ENCODE measurements at places on chromosomes 11 and 22.

GRCh38 chr11:74819400-74819799, 70.8 kb downstream of the RNF169 start:
- DNase-seq = no peak

GRCh38 chr11:130727157-130728119, 188.8 kb downstream of the SNX19 start:
- no peak for DNase-seq

GRCh38 chr11:17476317-17477083, at the start of gene ABCC8:
TSS of gene ABCC8 (minus strand) at chr11:17476845. CDS start at chr11:17476776, 69 bp downstream.
- DNase-seq = no peak

GRCh38 chr22:46087816-46088277, 62.5 kb upstream of the PPARA start:
- DNase-seq = no peak

GRCh38 chr11:47443028-47443700, 5.8 kb downstream of the RAPSN start:
- no peak for DNase-seq

- DNase-seq = no peak
Observed at GRCh38 chr22:36144886-36145541, 15.5 kb downstream of the APOL3 start.

- no peak for DNase-seq
Observed at GRCh38 chr11:47418454-47419259, 7.6 kb downstream of the PSMC3 start.

GRCh38 chr11:97092823-97093222, 703.0 kb downstream of the JRKL start:
- no peak for DNase-seq

DNA sequence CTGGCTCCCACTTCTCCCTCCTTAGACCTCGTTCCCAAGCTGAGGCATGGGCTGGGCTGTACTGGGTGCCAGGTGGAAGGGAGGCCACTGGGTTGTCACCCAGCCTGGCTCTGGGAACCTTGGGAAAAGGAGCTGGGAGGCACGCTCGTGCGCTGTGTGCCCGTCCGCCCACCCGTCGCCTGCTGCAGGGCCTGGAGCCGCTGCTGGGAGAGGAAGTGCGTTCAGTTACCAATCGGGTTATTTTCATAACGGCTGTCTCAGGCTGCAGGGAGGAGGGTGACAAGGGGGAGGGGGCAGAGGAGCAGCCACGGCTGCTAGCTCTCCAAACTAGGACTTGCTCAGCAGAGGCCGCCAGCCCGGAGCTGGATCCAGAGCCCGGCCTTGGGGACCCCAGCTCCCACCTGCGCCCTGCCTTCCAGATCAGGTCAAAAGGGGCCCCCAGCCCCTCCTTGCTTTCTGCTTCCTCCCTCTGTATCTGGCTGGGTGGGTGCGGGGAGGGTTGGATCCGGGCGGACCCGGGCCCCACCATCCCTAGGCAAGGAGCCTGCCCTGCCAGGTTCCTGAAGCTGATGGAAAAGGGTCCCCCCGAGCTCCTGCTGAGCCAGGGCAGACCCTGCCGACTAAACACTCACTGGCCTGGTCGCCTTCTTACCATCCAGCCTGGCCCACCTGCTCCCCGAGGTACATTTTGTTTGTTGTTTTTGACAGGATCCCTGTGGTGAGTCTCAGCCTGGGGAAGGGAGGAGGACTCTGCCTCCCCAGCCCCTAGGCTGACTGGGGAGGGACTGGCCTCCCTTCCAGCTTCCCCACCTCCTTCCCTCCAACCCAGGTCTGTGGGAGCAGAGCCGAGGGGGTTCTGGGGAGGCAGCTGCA, 14.3 kb downstream of the DGKZ start:
- DNase-seq = no peak

DNA sequence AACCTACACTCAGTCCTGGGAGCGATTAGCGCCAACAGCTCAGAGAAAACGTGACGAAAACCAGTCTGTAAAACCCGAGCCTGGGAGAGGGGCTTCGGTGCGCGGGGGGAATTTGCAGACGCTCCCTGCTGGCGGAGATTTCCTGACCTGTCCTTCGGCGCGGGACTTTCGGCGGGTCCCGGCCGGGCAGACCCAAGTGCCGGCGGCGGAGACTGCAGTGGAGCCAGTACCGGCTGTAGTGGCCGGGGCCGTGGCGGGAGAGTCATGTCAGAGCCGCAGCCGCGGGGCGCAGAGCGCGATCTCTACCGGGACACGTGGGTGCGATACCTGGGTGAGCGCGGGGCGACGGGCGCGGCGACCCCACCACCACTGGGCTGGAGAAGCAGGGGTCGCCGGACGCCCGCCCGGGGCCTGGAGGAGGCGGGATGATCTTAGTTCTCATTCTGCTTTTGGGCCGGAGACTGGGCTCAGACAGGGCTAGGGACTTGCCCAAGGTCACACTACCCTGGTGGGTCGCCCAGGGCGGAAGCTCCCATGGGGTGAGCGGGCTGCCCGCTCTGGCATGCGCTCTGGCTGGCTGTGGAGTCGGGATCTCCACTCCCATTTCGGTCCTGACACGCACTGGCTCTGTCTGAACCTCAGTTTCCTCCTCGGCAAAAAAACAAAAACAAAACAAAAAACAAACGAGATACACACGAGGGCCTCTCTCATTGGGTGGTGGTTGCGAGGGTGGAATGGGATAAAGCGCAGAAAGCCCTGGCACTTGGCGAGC, at the start of gene MTFP1:
TSS of gene MTFP1 (plus strand) at position 153 of the 772 bp plus-strand sequence. CDS start at position 265, 112 bp downstream.
- DNase-seq = peak; percentile 13

DNA sequence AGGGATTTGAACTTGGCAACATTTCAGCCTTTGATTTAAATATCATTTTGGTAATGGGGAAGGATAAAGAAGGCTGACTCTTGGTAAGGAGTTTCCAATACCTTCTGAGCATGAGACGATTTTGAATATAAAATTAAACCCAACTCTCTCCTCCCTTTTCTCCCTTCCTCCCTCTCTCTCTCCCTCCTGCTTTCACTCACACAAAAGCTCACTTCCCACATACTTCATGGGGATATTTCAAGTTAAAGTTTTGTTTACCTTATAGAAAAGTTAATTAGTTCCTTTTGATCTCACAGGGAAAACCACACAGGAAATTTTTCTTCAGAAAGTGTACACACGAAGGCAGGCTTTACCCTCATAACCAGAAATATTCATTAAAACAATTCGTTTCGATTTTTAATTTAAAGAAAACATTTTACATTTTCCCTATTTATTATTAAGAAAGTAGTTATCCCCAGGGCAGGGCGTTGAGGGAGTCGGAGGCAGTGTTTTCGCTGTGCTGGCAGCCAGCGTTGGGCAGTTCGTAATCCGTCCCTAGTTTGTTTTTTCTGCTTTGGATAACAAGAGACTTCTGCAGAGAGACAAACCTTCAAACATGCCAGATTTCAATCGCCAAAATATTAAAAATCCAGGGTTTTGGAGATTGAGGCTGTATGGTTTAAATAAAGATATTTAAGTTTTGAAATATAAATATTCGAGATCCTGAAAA, 25.3 kb upstream of the ALX4 start:
- no peak for DNase-seq

DNA sequence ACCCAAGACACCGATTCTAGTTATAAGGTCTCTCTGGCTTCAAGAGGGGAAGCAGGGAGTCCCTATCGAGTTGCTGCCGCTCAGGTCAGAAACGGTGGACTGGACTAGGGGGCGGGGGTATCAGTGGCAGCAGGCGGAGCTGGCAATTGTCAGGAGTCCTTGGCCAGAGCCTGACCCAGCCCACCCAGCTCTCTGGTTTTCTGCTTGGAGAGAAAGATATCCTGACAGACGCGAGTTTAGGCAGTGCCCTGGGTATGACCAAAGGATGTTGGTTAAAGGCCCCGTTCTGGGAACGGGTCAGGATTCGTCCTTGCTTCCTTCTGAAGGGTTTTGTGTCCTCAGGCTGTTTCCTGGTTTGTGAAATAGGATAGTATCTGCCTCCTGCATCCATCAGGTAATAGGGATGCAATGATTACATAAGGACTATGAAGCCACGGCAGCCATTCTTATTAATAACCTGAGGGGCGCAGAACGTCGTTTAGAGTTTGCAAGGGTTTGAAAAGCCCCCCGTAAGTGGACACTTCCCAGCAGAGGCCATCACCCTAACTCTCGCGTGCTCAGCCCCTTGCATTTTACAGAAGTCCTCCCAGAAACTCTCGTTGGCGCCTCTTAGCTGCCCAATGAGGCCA, 700 bp upstream of the DEPDC5 start:
- peak; percentile 20 for DNase-seq

DNA sequence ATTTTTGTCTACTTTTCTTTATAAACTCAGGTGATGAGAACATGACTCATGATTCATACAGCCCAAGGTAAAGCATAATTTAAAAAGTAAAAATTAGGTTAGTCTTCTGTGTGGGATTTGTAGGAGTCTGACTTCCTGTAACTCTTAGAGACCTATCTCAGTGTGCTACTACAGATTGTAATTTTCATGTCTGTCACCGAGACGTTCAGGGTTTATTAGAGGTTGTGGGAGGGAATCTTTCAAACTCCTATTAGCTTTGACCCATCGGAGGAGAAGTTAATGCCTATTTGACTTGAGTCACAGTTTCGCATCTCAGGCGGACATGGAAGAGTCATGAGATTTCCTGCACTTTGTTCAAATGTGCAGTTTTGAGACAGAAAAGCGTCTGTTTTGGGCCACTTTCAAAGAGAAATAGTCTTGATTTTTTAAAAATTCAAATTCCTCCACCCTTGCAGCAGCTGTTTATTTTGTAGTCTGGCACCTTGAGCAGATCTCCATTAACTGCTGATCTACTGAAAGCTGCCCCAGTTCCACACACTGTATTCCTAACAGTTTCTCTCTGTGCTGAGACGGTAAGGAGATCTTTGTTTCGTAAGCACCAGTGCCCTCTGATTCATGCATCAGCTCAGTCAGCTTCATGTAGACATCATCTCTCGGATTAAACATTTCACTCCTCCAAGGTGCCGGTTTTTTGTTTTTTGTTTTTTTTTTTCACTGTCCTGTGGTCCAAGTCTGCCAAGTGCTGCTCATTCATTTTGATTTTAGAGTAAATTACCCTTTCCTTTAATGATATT, 24.3 kb downstream of the ALKBH3 start:
- no peak for DNase-seq

GRCh38 chr11:74686792-74687191, 44.4 kb downstream of the CHRDL2 start:
- DNase-seq = no peak

DNA sequence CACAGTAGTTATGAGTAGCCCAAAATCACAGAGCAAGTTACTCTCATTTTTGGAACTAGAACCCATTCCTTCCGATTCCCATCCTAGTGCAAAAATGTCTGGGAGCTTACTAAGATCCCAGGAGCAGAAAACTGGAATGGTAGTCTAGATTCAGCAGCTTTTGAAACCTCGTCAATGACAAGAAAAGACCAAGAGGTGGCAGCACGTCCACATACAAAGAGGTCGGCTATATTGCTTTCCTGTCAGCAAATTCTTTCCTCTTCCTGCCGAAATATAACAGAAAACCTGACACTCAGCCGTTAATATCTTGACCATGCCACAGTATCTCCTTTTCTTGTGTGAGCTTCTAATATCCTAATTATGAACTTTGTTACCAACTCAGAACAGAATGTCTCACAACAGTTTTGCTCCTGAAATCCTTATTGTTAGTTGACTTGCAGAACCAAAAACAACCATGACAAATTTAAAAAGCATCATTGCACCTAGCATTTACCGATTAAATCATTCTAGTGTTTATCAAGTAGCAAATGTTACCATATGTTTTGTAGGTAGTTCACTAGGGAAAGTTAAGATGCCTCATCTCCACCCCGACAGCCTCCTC, 92.8 kb upstream of the OR9G4 start:
- peak; percentile 15 for DNase-seq

- no peak for DNase-seq
Observed at GRCh38 chr11:133172349-133172748, 360.0 kb downstream of the OPCML start.

- DNase-seq = no peak
Observed at GRCh38 chr11:47276923-47277322, 7.0 kb downstream of the MADD start.

DNA sequence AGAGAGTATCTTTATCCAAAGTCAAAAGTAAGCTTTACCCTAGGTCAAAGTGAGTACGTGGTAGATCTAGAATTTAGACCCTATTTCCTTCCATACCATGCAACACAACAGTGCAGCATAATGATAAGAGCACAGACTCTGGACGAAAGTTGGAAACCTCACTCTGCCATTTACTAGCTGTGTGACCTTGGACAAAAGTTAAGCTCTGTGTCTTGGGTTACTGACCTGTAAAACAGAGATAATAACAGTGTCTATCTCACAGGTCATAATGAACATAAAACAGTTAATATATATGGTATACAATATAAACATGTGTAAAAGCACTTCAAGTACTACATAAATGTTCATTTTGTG, 13.6 kb upstream of the CHRNA10 start:
- DNase-seq = no peak

- no peak for DNase-seq
Observed at GRCh38 chr11:63603180-63603518, 11.1 kb downstream of the PLAAT3 start.

- DNase-seq = peak; percentile 86
Observed at GRCh38 chr11:60756307-60757032, at the start of gene MS4A15. TSS of gene MS4A15 (plus strand) at chr11:60756867. CDS start at chr11:60763734, 6,867 bp downstream.

DNA sequence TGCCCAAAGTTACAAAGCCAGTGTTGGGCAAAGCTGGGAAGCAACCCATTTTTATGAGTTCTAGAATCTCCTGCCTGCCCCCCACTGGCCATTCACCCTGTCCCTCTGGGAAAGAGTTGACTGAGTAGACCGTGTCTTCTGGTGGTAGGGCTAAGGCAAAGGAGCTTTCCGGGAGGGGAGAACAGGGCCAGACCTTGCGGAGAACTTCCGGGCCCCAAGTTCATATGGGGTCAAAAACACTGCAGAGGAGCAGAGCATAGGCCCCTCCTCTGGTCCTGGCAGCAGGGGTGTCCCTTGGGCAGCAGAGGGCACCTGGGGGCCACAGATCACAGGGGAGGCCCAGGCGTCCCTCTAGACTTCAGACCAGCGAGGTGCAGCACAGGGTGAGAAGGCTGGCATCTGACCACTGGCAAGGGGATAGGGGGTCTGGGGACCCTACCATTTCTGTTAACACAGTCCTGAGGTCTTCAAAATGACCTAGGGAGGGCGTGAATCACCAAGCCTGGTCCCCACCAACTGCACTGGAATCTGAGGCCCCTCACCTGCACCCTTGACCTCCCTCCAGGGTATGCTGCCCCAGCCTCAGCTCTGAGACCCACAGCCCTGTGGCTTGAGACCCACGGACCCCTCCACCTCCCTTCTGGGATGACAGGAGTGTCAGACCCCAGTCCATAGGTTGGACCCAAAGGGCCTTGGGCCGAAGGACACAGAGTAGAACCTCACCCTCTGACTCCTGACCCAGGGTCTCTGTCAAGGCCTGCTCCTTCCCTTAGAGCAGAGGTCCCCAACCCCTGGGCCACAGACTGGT, 1.3 kb upstream of the ARAP1 start:
- DNase-seq = no peak
